ENCODE measurements at places on chromosomes 5 and 9.

DNA sequence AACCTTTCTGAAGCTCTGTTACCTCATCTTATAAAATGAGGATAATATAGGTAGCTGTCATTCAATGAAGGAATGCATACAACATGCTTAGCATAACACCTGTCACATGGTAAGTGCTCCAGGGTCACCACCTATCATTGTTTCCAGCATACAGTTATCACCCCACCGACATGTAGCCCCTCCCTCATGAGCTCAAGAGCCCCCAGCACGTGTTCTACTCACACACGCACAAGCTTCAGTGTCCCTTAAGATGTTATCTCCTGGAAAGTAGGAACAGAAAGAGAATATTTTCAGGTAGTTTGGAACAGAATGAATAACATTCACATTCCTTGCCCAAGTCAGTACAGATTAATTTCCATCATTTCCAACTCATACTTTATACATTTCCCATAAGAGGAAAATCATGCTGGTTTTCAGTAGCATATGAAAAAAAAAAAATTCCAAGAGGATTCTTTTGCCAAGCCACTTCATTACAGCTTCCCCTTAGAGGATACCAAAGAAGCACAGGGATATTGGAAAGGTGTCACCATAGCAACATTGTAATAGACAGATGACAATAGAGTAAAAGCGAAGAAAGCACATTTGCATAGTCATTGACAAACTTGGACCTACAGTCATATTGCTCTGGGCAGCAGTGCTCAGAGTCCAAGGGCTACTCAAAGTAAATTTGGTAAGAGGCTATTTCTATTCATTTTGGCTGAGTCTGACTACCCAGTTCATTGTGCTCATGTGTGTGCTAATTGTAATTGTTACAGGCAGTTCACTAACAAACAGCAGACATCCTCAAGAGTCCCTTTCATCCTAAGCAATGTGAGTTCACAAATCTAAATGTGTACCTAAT is 1.5 kb upstream of the MOB3B start:
- no peak for DNase-seq

DNA sequence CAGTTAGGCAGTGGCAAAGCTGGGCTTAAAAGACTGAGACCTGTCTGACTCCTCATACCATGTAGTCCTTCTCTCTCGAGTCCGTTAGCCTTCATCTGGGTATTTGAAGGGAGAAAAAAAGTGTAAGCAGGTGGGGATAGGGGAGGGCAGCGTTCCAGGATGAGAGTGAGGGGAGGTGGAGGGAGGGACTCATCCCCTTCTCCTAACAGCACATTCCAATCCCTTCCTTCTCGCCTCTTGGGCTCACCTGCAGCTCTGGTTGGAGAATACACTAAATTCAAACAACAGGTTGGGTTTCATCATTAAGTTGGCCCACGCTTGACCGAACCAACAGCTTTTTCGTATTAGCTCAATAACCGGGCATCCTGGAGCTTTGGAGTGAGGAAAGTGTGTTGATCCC is 3.6 kb downstream of the NEURL1B start:
- no peak for DNase-seq

DNA sequence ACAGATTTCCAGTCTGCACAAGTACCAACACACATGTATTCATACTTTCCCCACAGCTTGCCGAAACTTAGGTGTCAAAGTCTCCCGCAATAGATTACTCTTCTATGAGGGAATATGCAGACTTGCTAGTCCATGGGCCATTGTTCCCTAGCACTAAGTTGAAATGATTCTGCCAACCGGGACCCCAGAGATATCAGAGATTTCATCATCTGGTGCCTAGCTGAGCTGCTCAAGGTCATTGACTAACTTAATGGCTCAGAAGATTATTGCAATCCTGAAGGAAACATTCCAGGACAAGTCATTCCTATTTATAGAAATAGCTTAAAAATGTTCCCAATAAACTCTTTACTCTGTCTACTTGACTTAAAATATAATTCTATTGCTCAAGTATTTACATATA is 202.6 kb downstream of the PIK3R1 start:
- DNase-seq = peak; percentile 53

- peak; percentile 81 for DNase-seq
Measured at GRCh38 chr9:111965566-111966019, 69.0 kb downstream of the UGCG start.

DNA sequence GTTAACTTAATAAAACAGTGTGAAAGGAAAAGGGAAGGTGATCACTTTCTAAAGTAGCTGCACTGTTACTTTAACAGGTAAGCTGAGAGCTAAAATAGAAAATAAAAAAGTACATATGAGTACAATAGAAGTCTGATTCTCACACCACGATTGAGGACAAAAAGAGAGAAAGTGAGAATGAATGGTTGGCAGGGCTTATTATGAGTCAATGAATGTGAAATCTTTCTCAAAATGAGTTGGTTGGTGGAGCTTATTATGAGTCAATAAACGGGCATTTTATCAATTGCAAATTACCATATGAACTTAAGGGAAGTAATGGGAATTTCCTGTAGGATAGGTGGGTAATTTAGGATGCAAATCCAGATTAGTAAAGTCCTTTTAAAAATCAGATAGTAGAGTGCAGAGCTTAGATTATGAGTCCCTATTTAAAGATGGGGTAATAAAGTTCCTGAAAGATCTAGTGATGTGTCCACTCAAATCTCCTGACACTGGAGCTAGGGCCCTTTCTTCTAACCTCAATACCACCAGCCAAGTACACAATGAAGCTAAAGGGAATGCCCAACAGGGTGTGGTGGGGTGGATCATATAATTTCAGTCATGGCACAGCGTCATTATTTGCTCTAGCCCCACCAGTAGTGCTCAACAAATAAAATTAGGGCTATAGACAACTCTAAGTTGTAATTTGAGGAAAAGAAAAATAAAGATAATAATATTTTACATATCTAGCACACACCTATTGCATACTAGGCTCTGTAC is 21.1 kb upstream of the TLR4 start:
- peak; percentile 17 for DNase-seq

DNA sequence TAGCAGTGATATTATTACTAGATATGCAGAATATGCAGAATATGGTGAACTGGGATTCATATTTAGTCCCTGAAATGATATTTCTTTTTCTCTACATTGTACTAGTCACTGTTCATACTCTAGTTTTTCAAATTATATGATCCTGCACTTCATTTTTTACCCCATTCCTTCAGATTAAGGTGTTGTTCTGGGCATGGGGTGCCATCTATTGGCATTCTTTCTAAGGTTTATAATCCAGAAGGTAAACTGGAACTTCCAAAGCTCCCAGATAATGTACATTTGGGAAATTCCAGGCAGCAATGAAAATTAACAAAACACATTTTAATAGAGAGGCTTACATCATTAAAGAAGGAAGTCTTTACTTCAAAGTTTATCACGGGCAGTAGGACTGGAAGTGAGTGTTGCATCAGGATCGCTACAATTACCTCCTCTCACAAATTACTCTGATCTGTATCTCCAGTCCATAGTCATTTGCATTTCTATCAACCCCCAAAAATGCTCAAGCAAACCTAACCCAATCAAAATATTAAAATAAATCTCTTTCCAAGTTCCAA is 12.5 kb downstream of the RFX3 start:
- DNase-seq = no peak

DNA sequence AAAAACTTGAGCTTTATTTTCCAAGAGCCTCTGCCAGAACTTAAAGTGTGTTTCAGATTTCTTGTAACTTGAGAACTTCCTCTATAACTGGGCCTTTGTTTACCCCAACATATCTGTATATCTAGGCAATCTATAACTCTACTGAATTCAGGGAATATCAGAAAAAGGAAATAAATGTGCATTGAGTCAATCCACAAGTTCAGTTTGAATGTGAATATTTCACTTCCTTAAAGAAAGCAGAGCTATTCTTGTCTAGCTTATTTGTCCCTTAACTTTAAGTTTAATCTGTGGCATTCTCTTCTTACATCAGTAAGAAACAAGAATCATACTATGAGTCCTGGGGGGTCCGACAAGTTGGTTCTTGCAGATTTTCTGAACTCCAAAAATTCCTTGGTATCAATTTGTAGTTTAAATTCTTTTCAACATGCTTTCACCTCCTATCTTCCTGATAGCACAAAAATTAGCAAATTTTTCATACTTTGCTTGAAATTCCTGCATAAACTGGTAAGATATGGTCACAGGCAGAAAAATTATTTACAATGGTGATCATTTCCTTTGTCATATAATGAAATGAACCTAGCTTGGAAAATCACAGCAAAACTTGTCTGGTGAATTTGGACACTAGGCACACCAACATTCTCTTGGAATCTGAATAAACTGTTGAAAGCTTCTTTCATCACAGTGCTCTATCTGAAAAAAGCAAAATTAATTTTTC is 19.8 kb upstream of the ITGA1 start:
- no peak for DNase-seq

DNA sequence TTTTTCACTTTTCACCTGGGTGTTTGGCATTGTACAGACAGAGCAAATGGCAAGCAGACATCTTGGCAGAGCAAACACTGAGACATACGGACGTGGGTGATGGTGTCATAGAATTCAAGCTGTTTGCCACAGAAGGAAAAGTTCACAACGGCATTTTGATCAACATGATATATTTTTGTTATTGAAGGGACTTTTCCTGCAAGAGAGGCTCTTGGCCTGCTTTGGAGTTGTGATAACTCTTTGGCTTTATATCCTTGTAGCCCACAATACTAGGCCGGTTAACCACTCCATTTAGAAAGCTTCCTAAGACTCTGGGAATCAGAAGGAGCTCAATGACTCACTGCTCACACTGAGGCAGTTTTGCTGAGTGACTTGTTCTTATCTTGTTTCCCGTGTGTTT is 1038.3 kb downstream of the TLE1 start:
- DNase-seq = no peak

- DNase-seq = no peak
Measured at GRCh38 chr9:132773764-132774339, 103.6 kb downstream of the GTF3C4 start.

DNA sequence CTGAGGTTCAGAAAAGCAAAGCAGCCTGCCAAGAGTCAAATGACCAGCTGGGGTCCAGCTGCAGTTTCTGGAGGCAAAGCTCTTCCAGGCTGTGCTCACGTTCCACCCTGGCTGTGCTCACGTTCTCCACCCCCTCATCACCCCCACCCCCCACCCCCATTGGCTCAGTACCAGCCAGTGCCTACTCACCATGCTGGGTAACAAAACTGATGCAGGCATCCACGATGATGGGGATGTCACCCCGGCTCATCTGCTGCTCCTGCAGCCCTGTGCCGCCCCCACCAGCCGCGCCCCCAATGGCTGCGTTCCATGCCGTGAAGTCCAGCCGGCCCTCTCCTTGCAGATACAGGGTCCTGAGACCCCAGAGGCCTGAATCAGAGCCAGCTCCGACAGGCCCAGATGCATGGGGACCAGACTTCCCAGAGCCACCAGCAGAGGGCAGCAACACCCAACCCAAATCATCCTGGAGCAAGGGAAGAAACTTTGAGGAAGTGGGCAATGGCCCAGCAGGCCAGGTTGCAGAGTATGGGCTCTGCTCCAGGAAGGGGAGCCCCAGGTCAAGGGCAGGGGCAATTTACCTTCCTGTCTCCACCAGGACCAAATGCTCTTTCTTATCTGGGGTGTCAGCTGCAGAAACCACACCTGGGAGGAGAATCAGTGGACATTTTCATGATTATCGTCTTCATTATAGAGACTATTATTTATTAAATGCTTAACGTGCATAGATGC is 13.7 kb upstream of the FCHSD1 start:
- DNase-seq = peak; percentile 86

GRCh38 chr9:96619124-96619465 is 548 bp downstream of the CDC14B start:
- DNase-seq = no peak

DNA sequence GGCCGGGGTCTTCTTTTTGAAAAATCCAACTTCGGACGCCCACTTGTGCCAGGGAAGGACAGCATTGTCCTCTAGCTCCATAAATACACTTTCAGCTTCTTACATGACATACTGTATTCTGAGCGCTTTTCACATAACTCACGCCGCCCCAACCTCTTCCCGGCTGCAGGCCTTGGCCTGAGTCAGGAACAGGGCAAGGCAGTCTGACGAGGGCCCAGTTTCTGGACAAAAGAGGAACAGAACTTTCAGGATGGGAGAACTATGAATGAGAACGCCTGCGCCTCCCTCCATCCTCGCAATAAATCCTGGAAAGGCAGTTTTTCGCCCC is 650 bp downstream of the DCTN4 start:
- DNase-seq = no peak

DNA sequence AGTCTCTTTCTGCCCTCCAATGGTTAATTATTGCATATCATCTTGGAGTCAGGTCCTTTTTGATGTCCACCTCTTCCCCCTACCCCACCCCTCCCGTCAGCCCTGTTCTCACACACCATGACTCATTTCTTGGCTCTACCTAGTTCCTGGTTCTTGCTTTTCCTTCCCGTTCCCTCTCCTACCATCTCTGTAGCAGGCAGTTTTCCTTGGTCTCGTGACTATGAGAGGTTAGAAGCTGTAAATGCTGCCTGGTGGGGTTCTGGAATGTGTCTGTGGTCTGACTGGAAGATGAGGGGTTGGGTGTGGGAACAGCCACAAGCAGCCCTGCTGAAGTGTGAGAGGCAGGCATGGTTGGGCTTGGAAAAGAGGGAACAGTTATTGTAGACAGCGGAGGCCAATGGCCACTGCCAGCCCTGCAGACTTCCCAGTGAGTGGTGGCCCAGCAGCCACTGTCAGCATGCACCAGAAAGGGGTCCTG is 18.2 kb downstream of the SLC22A5 start:
- peak; percentile 90 for DNase-seq

- no peak for DNase-seq
Measured at GRCh38 chr5:135076051-135076491, 42.0 kb upstream of the PITX1 start.

- DNase-seq = peak; percentile 18
Measured at GRCh38 chr9:75962013-75962661, 71.7 kb downstream of the PCSK5 start.

DNA sequence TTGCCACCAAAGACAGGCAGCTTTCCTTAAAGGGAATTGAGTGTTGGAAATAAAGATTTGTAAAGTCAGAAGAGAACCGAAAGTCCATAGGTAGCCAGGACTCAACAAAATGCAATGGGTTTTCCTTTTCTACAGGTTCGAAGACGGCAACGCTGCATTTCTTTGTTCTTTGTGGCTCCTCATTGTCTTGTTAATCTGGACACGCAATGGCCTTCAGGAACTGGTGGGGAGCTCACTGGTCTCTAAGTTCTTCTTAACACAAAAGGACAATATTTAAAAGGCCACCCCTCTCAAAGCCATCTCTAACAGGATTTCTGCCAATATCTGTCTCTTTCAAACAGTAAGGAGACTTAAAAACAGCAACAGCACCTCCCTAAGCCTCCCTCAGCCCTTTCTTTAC is 170.6 kb downstream of the RMI1 start:
- no peak for DNase-seq
